CD8-positive, alpha-beta memory T cell (primary cell): ENCODE measurements at places on chromosomes 6 and 20. TPM values are rescaled to one million over a fixed set of nuclear protein-coding genes. Genes with fewer than 3 reads are reported as not detected.

DNA sequence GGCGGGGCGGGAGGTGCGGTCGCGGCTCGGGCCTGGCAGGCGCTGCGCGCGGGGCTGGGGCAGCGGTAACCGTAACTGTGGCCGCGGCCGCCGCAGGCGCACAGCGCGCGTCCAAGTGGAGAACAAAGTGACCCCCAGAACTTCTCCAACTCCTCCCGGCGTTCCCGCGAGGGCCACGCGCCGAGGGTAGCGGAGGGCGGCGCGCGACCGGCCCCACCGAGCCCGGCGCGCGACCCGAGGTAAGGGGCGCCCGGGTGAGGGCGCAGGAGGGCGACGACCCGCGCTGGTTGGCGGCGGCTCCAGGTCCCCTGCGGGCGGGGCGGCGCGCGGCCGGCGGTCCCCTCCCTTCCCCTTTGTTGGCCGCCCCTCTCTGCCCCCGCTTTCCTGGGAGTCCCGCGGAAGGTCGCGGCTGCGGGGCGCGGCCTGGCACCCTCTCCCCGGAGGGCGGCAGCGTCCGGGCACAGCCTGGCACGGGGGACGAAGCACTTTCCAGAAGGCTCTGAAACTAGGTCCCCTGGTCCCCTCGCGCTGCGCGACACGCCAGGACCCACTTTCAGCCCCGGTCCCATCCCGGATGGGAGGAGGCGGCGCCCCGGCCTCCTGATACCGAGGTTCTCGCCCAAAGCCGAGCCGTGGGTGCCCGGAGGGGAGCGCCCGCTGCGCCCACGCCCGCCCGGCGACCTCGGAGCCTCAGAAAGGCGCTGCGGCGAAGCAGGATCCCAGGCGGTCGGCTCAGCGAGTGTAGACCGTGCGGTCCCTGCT, at the start of gene TIAM2:
Gene TIAM2, plus strand, starts transcription at position 62 of the 762 bp plus-strand sequence. CDS start 133,909 bp downstream, outside the sequence.
- DNase-seq, result no peak
- no peaks in the 10 kb centered on the region for H3K36me3 ChIP-seq
- H3K4me1 ChIP-seq, result no peaks in the 10 kb centered on the region
- no peaks in the 10 kb centered on the region for H3K27me3 ChIP-seq

DNA sequence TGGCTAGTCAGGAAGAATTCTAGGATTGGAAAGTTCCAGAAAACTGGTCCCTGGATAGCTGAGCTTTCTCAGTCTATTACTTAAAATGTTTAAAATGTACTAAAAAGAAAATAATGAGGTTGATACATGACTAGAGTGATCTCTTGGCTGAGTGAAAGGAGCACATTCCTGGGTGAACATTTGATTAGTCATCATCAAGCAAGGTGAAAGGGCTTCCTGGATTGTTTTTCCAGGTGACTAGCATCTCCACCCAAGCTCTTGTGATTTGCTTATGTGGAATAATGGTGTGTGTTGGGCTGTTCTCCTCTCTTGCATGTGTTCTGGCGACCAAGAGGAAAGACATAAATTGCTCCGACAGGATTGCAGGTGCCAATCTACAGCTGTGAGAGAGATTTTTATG, 42.9 kb downstream of the PKIB start:
- H3K4me1 ChIP-seq, result no peaks in the 10 kb centered on the region
- no peaks in the 10 kb centered on the region for H3K36me3 ChIP-seq
- H3K4me3 ChIP-seq, result no peak overlapping the region
- H3K27ac ChIP-seq, result no peak overlapping the region

GRCh38 chr6:84467296-84467695, 239.9 kb upstream of the CEP162 start:
- no peak for DNase-seq
- H3K4me1 ChIP-seq, result no peaks in the 10 kb centered on the region

DNA sequence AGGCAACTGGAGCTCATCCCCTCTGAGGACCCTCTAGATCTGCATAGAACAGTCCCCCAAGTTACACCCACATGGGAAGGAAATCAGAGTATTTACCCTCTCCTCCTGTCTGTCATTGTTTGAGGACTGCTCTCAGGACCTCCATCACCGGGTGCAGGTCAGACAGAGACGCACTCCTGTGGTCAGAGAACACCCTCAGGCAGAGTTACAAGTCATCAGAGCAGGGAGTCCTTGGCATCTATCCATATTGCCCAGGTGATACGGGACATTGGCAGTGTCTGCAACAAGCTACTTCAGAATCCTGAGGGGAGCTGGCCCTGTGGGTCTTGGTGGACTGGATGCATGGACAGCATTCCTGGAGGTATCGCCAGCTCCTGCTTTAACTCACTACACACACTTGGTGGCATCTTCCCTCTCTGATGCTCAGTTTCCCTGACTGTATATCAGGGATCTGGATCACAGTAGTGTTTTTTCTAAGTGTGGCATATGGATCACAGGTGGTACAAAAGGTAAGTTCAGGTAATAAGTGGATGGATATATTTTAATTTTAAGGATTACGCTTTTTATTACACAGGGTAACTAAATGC, 15.1 kb upstream of the ISM1 start:
- no peaks in the 10 kb centered on the region for H3K27me3 ChIP-seq
- no peak overlapping the region for H3K4me3 ChIP-seq
- H3K4me1 ChIP-seq, result no peaks in the 10 kb centered on the region
- no peak overlapping the region for H3K27ac ChIP-seq
- H3K36me3 ChIP-seq, result no peaks in the 10 kb centered on the region

Gene RPP21
- 71.0 TPM for polyA plus RNA-seq

Gene PIM1
- polyA plus RNA-seq, result 253 TPM
